ENCODE measurements at places on chromosomes 5 and 9. TPM values are rescaled to one million over a fixed set of nuclear protein-coding genes. Genes with fewer than 3 reads are reported as not detected.

GRCh38 chr9:33014665-33015014 is 10.4 kb upstream of the DNAJA1 start:
- no peak for DNase-seq

DNA sequence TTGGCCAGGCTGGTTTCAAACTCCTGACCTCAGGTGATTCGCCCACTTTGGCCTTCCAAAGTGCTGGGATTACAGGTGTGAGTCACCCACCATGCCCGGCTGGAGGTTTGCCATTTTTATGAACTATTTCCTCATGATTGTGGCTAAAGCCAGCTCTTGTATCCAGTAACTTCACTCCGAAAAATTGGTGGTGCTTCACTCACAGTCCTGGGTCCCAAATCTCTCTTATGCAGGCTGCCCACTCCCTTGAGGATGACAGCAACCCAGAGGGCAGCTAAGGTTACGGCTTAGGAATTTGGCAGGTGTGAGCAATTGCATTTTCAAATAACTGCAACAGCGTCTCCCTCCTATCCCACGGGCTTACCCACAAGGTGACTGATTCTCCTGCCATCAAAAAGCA is 23.4 kb upstream of the FUBP3 start:
- DNase-seq = no peak

GRCh38 chr9:84059936-84060335 is 79.3 kb downstream of the RMI1 start:
- DNase-seq = no peak

DNA sequence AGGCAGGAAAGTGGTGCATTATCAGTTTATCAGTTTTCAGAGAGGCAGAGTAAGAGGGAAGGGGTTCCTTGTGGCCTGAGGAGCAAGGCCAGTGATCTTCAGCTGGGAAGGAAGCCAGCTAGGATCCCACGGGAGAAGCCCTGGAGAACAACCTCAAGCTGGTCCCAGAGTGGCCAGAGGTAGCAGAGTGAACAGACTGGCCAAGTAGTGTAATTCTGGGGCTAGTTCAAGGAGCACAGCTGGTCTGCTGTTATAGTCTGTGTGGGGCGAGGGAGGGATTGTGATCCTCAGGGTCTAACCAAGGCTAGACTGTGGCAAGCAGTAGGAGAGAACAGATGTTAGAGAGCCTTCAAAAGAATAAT is 164.6 kb downstream of the CARTPT start:
- DNase-seq = no peak

DNA sequence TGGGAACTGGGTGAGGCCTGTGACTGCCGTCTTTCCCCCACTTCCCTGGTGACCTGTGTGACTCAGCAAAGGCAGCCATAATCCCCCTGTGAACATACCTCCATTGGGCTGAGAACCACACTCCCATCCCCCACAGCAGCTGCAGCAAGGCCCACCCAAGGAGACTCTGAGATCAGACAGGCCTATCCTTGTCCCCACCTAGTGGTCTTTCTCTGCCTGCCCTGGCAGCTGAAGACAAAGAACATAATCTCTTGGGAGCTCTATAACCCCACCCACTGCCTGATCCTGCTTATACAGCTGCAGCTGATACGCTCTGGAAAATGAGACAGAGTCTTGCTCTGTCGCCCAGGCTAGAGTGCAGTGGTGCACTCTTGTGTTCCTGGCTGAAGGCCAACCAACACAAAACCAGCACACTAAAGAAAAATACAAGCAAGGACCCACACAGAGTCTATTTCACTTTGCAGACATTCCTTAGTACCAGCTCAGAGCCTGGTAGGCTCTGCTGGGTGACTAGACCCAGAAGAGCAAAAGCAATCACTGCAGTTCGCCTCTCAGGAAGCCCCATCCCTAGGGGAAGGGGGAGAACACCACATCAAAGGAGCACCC is 106.7 kb downstream of the MCTP1 start:
- DNase-seq = no peak

GRCh38 chr5:94698197-94698596 is 79.7 kb downstream of the SLF1 start:
- no peak for DNase-seq

DNA sequence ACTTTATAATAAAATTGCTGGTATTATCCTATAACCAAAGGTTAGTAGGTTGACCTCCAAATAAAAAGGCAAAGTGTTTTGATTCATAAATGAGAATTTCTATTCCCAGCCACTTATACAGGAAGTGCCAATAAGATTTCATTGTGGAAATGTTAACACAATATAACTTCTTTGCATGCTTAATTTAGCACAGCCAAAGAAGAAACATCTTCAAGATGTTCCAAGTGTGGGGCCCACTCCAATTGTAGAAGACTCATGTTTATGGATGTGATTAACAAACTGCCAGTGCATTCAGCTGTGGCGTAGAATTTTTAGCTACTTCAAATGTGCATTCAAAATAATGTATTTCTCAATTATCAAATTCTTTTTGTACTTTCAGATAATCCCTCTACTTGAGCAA is 402.3 kb downstream of the DEPDC1B start:
- no peak for DNase-seq

DNA sequence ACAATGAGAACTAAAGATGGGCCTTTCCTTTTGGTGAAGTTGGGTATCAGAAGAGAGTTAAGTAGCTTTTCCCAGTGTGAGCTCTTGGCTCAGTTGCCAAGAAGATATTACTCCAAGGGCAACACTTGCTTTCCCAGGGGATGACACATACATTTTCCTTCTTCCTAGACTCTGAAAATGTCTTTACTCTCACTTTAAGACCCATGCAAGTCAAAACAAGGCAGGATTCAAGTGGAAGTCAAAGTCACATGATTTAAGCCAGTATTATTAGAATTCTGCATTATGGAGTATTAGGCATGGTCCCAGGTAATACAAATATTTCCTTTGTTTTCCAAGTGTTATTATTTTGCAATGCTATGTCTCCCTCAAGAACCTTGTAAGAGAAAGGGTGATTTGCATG is 175.1 kb downstream of the PPP2R2B start:
- no peak for DNase-seq

DNA sequence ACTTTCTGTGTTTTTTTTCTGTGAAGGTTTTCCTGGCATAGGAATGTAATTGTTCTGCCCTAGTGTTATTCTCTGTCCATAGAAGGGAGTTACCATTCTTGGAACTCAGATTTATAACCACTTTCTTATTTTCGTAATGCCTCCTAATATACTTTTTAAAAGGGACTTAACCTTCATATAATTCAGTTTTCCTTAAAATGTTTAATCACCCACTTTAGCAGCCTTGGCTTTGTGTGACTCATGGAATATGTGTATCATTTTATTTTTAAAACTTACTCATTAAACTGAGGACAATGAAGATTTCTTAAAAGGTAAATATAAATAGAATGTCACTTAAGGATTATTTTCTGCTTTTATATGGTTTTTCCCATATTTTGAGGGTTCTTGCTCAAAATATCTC is 50.0 kb downstream of the RAI14 start:
- no peak for DNase-seq

DNA sequence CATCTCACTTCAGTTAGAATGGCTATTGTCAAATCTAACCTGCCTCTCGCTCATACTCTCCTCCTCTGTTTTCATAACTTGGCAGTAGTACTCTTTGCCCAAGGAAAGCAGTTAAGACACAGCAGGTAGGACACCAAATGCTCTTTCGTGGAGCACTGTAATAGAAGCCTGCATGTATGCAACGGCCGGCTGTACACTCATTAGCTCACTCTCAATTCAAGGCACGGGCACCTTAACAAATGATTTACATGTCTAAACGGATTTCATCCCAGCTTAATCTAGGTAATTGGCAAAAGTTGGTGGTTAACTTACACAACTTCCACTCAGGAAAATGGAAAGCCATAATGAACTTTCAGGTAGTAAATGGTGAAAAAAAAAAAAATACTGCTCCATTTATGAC is 14.9 kb downstream of the DEPDC1B start:
- DNase-seq = no peak

GRCh38 chr5:140868721-140869554 is at the start of gene PCDHA11:
PCDHA11 (plus strand) TSS chr5:140868957; CDS start chr5:140869104, 147 bp downstream.
- DNase-seq = no peak

DNA sequence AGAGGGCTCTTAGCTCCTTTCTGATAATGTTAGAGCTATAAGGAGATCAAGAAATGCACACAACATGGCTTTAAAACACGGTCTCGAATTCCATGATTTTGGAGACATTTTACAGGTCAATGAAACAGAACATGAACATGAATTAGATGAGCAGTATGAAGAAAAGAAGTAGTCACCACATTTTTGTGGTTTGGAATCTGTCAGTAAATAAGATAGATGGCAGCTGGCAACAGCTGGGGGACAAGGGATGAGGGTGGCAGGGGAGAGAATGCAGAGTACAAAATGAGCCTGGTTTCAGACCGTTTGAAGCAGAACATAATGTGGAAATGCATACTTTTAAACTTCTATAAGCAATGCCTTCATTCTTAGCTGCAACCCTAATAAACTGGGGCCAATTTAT is 107.1 kb downstream of the OXCT1 start:
- DNase-seq = no peak

- DNase-seq = no peak
These were observed 417 bp downstream of the GABBR2 start for GRCh38 chr9:98708103-98708932.

GRCh38 chr9:81083067-81083466 is 606.3 kb downstream of the TLE1 start:
- DNase-seq = no peak

- no peak for DNase-seq
These were observed 414.8 kb downstream of the GADD45G start for GRCh38 chr9:90019626-90020025.

DNA sequence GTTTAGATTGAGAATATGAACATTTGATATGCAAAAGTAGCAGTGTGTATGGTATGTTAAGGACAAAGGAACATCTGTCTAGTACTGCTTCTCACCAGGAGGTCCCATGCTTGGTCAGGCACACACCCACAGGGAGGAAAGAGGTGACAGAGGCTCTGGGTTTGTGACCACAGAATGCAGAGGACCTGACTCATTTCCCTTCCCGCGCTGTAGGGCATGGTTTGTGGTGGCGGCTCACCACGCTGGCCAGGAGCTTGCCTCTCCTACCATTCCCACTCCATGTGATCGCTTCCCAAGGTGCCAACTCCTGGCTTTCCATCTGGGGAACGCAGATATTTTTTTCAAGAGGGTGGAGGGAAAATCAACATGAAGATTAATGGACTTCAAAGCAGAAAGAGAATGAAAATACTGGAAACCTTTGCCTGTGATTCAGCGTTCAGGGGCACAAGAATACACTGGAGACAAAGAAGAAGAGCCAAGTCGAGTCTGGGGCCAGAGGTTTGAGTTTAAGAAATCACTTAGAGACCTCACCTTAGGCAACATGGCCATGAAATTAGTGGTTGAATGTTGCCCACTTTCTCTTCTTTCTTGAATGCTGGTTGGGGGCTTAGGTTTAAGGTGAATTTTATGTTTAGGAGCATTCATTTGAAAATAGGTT is 477.8 kb downstream of the CCDC171 start:
- DNase-seq = no peak

DNA sequence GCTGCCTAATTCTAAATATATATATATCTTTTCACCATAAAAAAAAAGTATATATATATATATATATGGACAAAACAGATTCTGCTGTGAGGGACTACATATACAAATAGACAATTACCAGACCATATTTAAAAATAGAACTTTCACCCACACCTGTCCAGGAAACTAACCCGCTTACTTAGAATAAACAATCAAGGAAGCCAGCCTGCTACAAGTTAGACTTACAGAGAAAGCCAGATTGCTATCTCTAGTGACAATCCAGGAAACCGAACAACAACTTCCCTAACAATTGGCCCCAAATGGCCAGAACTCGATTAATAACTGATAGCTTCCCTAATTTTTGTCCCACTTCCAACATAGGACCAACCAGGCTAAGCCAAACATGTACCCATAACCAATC is 5.9 kb downstream of the GLDC start:
- DNase-seq = no peak

DNA sequence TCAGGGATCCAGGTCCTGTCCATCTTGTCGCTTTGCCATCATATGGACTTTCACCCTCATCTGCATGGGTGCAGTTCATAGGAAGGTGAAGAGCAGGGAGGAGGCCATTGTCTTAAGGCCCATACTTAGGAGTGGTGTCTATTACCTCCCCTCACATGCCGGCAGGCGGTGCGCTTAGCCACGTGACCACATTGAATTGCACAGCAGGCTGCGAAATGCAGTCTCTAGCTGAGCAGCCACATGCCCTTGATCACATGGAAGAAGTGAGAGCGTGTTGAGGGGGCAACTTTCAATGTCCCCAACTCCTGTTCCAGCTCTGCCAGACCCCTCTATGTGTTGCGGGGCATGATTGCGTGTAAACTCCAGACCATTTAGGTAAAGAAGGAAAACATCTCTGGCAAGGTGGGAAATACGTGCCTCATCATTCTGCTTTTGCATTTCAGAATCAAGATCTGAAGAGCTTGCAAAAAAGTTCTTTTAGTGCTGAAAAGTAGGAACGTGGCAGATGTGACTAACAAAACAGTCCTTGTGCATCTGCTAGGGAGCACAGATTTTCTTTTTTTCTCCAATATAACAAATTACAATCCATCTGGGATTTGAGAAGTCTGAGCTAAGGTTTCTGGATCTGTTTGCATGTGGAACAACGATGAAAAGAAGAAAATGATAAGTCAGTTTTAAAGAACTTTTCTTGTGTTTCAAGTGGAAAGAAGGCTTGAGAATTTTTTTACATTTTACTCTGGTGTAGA is 34.4 kb downstream of the ROPN1L start:
- no peak for DNase-seq

DNA sequence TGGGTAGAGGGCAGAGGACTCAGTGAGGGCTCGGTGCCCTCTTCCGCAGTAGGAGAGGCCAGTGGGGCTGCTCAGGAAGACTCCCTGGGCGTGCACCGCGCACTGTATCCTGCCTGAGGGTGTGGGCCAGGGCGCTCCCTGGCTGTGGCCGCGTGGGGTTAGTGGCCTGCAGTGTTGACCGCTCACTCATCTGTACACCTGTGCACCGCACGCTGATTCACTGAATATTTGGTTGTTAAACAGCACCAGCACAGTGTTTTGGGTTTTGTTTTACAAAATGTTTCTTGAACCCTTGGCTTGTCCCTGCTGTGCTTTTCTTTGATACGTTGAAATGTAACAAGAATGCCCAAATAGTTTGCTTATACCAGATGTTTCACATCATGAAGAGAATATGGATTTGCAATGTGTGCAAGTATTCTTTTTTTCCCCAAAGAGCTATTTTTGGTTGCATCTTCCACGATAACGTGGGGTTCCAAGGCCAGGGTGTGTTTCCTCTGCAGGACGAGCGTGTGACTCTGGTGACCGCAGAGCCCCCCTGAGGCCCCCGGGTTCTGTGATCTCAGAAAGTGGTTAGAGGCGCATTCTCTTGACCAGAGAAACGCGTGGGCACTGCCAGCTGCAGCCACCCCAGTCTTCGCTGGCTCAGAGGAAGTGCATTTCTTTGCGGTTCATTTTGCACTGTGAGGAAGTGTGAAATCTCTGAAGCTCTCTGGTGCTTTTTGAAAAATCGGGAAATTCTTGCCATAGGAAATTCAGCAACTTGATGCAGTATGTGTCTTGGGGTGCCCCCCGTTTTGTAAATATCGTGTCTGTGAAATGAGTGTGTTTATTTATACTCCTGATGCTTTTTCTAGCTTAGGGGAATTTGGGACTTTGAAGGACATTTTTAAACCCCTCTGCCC is 46.9 kb downstream of the AHRR start:
- DNase-seq = no peak

The TMCO6 gene
- 27.1 TPM for total RNA-seq

The POLE3 gene
- total RNA-seq = 47.2 TPM

The GABBR2 gene
- total RNA-seq = not detected

The OSMR gene
- total RNA-seq = 0.10 TPM

The GALNT12 gene
- total RNA-seq = 11.7 TPM

The CAMLG gene
- 26.7 TPM for total RNA-seq

The NR5A1 gene
- total RNA-seq = 0.30 TPM

The PCDHGC4 gene
- 0.18 TPM for total RNA-seq

The GTF3C4 gene
- total RNA-seq = 13.9 TPM

The OGN gene
- 0.25 TPM for total RNA-seq

The PTGER4 gene
- total RNA-seq = 421 TPM

The CTNND2 gene
- total RNA-seq = 0.22 TPM
